ENCODE measurements at places on chromosomes 2 and 18.

GRCh38 chr18:24741321-24741720, 280.9 kb downstream of the HRH4 start:
- no peak overlapping the region for H3K4me3 ChIP-seq
- no peaks in the 10 kb centered on the region for H3K4me1 ChIP-seq
- H3K36me3 ChIP-seq: no peaks in the 10 kb centered on the region
- H3K27ac ChIP-seq: no peak overlapping the region

DNA sequence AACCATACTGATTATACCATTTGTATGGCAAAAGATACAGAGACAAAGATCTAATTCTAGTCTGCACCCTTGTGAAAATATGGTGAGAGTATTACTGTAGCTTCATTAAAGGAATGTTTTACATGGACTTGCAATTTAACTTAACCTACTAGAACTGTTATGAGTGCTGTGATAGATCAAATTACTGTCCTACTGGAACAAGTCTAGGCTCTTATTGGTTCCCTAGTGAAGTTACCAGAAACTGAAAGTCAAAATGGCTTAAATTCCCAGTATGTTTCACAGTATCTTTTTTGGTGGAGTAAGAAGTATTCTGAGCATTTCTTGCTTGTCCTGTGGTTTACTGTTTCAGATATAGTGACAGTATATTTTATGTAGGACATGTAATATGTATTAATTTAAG, 3.8 kb upstream of the TBR1 start:
- peaks cover 26% of the 10 kb centered on the region for H3K4me1 ChIP-seq
- peaks cover 10% of the 10 kb centered on the region for H3K36me3 ChIP-seq
- no peak for DNase-seq
- no peak overlapping the region for H3K4me3 ChIP-seq
- no peak overlapping the region for H3K27ac ChIP-seq

- no peak for DNase-seq
- H3K4me3 ChIP-seq: no peak overlapping the region
- H3K27ac ChIP-seq: no peak overlapping the region
- no peaks in the 10 kb centered on the region for H3K4me1 ChIP-seq
Measured at GRCh38 chr2:32558492-32558891, 69.4 kb upstream of the TTC27 start.

DNA sequence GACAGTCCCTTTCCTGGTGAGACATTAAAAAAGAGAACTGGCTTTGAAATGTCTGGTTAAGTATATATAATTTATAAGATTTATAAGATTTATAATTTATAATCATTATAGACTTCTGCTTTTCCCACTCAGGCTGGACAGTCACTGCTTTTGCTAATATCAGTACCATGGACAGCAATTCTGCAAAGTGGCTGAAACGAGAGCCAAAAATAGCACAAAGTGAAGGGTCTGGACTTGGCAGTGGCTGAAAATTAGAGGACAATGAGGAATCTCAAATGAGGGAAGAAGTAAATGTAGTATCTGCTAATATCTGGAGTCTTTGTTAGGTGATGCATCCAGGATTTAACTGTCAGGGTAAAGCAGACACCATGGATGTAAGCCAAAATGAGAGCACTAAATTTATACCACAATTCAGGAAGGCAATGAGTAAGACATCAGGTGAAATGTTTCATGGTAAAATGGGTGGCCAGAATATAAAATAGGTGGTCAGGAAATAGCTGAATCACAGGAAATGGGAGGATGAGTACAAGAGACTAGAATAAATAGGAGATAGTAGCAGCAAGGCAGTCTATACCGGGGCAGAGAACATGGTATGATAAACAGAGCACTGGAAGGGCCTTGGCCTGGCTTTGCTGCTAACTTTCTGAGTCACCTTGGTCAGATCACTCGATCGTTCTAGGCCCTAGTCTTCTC, 39.6 kb upstream of the BOD1L2 start:
- no peak overlapping the region for H3K27ac ChIP-seq
- H3K27me3 ChIP-seq: peaks cover 12% of the 10 kb centered on the region
- H3K4me3 ChIP-seq: no peak overlapping the region
- no peak for DNase-seq

- H3K27me3 ChIP-seq: peaks cover 11% of the 10 kb centered on the region
- no peak overlapping the region for H3K4me3 ChIP-seq
- H3K36me3 ChIP-seq: peaks cover 1% of the 10 kb centered on the region
- H3K27ac ChIP-seq: no peak overlapping the region
- DNase-seq: peak; percentile 39
Measured at GRCh38 chr2:39494784-39495251, 57.7 kb upstream of the MAP4K3 start.

GRCh38 chr18:6955304-6955703, 162.3 kb downstream of the LAMA1 start:
- no peaks in the 10 kb centered on the region for H3K27me3 ChIP-seq
- DNase-seq: no peak
- H3K4me1 ChIP-seq: no peaks in the 10 kb centered on the region
- H3K4me3 ChIP-seq: no peak overlapping the region
- H3K27ac ChIP-seq: no peak overlapping the region

DNA sequence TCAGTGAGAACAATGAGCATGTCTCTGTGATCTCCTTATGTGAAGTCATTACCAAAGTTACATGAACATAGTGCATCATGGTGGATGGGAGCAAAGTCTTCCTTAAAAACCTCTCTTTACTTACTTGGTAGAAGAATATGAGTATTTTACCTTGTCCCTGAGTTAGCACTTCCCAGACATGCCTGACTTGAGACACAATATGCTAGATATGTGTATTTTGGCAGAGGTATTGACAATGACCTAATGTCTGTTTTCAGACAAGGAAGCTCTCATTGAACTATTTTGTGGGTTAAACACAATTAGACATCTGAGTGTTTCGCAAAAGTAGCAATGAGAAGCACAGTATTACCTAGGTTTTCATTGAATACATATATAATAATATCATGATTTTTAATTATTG, 99.1 kb upstream of the MC4R start:
- no peak for DNase-seq
- H3K36me3 ChIP-seq: no peaks in the 10 kb centered on the region
- no peaks in the 10 kb centered on the region for H3K4me1 ChIP-seq
- H3K27ac ChIP-seq: no peak overlapping the region
- H3K4me3 ChIP-seq: no peak overlapping the region
- H3K27me3 ChIP-seq: no peaks in the 10 kb centered on the region

GRCh38 chr2:12488352-12489318, 228.1 kb upstream of the TRIB2 start:
- H3K27me3 ChIP-seq: no peaks in the 10 kb centered on the region
- DNase-seq: peak; percentile 66
- peaks cover 69% of the 10 kb centered on the region for H3K4me1 ChIP-seq
